ENCODE measurements at places on chromosomes 12 and 14.

DNA sequence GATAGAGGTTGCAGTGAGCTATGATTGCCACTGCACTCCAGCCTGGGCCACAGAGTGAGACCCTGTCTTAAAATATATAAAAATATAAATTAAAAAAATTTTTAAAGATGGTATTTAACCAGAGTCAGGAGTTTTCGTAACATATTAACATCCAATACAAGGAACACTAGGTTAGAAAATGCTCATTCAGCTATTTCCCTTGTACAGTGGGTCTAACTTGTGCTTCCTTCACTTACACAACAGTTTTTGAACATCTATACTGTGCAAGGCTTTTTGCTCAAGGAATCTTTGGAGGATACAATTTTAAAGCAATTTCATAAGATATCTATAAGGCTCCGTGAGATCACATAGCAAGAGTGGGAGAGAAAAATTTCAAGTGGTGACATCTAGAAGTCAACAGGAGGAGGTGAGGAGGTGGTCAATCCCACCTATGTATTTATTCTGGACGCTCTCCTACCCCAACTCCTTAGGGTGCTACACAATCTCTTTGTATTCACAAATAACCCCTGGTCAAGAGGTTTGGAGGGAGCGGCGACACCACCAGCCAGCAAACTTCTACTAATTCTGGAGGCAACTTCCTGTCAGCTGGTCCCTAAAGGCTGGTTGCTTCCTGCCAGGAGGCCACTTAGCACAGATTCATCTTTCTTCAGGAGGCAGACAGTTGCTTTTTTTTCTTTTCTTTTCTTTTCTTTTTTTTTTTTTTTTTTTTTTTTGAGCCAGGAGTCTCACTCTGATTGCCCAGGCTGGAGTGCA, 22.2 kb downstream of the DUSP16 start:
- DNase-seq = no peak

DNA sequence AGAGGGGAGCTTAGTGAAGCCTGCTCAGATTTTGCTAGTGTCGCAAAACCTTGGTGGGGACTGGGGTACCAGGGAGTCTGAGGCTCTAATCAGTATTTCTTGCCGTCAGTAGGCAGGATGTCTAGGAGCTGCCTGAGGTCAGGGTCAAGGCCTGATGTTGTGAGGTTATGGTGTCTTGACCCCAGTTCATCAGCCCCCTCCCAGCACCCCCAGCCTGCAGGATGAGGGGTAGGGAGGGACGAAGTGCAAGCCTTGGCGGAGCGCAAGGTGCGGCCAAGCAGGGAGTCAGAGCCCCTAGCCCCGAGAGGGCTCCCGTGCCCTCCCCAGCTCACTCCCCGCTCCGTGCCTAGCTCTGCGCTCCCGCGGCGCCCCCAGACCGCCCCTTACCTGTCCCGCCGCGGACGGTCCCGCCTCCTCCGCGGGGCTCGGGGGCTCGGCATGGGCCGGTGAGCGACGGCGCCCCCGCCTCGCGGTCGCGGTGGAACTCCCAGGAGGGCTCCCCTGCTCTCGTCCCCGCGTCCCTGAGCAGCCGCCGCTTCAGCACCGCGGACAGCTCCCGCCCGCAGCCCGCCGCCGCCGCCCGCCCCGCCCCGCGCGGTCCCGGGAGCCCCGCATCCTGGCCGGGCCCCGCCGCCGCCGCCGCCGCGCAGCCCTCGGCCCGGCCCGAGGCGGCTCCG, 347 bp downstream of the SYNDIG1L start:
- DNase-seq = no peak

DNA sequence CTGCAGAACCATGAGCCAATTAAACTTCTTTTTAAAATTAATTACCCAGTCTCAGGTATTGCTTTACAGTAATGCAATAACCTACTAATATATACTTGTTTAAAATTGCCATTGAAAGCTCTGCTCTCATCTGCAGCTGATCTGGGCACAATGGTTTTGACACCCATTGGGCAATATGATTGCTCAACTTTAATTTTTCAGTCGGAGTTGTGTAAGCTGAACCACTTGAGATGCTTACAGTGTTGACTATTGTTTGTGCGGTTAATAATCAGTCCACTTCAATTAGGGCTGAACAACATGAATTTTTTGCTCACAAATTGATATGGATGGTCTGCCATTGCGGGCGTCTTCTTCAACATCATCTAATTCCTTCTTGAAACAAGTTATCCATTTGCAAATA, 18.0 kb upstream of the OR4K5 start:
- DNase-seq = no peak

DNA sequence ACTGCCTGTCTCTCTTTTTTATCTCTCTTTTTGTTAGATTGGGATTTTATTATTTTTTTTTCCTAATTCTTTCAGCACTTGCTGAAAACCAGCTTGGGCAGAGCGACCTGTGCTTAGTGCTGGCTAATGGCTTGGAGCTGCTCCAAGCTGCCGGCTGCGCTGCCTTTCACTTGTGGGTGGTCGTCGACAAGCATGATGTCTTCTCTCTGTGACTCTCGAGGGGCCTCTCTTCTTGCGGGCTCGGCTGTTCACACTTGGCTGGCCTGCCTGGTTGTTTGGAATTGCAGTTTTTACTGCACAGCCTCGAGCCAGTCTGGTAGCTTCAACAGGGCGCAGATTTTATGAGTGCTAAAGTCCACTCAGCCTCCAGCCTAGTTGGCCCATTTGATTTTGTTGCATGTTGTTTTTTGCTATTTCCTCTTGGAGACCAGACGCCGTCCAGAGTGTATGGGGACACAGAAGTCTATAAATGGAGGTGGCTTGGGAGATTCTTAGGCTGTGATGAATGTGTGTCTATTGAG, 18.6 kb downstream of the TPCN1 start:
- no peak for DNase-seq

DNA sequence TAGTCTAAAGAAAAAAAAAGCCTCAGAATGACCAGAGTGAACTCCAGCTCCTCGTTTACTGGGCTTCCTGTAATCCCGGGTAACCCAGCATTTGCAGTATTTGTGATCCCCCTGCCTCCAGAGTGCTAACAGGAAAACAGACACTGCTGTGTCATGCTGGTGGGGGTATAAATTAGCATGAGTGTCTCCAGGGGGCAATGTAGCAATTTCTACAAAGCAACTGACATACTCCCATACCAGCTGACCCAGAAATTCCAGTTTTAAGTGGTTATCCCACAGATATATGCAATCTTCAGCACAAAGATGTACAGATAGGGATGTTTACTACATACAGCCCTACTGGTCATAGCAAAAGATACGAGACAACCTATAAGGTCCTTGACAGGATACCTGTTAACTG, 18.8 kb downstream of the TTC7B start:
- DNase-seq = no peak

GRCh38 chr12:63440048-63440447, 228.2 kb downstream of the DPY19L2 start:
- DNase-seq = no peak

- DNase-seq = no peak
These were observed 1257.6 kb upstream of the FLRT2 start for GRCh38 chr14:84272290-84272721.

DNA sequence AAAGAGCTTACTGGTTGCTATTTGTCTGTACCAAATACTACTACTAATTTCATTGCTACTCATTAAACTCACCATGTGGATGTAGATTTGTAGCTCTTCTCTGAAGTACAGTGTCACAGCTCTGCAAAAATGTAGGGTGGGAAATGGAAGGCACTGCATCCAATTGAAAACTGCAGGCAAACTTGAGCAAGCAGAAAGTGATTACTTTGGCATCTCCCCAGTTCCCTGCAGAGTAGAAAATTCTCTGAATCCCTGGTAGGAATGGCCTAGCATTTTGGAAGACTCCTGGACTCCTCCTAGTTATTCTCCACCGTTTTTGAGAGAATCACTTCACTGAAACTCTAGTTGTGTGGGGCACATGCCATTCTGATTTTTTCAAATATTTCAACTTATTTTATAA, 239.1 kb downstream of the DIO2 start:
- no peak for DNase-seq

DNA sequence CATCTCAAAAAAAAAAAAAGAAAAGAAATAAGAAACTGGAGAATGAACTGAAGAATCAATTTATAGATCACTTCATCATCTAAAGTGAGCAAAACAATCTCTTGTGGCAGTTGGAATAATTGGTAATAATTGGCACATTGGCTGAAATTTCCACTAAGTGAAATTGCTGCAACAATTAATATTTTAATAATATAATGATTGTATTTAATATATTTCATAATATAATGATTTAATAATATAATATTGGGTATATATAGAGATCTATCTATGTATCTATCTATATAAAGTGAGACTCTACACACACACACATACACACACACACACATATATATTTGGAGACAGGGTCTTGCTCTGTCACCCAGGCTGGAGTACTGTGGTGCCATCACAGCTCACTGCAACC, 81.2 kb upstream of the PRICKLE1 start:
- no peak for DNase-seq

DNA sequence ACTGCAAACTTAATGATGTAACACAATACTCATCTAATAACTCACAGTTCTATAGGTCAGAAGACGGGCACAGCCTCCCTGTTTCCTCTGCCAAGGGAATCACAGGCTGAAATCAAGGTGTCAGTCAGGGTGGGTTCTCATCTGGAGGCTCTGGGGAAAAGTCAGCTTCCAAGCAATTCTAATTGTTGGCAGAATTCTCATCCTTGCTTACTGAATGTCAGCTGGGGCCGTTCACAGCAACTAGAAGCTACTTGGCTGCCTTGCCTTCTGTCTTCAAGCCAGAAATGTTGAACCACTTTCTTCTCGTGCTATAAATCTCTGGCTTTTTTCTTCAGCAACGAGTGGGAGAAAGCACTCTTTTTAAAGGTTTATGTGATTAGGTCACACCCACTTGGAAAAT, 80.1 kb upstream of the PDZRN4 start:
- no peak for DNase-seq

DNA sequence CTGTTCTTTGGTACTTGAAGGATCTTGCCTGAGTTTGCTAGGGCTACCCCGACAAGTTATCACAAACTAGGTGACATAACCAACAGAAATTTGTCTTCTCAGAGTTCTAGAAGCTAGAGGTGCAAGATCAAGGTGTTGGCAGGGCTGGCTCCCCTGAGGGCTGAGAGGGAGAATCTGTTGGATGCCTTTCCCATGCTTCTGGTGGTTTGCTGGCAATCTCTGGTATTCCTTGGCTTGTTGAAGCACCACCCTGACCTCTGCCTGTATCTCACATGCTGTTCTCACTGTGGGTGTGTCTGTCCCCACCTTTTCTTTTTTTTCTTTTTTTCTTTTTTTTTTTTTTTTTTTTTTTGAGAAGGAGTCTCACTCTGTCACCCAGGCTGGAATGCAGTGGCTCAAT, 81.2 kb downstream of the VCPKMT start:
- no peak for DNase-seq

GRCh38 chr14:96783043-96783914, 13.9 kb upstream of the VRK1 start:
- DNase-seq = no peak

GRCh38 chr14:36515896-36516718, 3.9 kb downstream of the NKX2-1 start:
- no peak for DNase-seq

- DNase-seq = no peak
These were observed 294.5 kb downstream of the GALC start for GRCh38 chr14:87698481-87698880.

DNA sequence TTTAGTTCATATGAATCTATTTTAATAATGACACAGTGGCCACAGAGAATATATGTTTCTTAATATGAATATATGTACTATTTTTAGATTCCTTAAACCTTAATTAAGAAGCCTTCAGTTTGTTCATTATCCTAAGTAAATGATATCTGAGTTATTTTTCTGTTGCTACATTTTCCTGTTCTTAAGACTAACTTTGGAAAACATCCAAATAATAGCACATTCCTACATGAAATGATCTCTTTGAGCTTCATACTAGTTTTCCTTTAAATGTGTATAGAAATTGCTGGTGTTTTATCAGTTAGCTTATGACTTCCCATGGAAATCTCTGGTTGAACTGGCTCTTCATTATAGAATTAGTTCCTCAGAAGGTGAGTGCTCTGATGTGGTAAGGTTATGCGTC, 72.1 kb downstream of the POLR3B start:
- no peak for DNase-seq

- no peak for DNase-seq
These were observed 6.1 kb downstream of the NT5DC3 start for GRCh38 chr12:103834942-103835341.
